Stimulated activated CD8-positive, alpha-beta memory T cell treated with anti-CD3 and anti-CD28 coated beads, Interleukin-15, amount 100 ng/mL, for 48 hours (primary cell): ENCODE measurements at places on chromosomes 4 and X.

DNA sequence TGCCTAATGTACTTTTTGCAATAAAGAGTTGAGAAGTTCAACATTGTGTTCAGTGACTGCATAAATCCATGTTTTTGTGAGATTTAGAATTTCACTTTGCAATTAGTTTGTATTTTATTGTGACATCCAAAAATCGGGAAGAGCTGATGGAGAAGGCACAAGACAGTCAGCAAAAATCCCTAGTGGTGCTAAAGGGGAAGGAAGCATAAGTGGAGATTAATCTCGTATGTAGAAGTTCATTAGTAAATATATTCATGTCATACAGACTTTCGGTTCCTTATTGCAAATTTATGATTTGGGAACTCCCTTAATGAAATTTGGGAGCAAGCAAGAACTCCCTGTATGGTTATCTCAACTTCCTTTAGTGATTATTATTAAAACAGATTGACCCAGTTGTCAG is 57.8 kb upstream of the SLC39A8 start:
- no peak for DNase-seq

DNA sequence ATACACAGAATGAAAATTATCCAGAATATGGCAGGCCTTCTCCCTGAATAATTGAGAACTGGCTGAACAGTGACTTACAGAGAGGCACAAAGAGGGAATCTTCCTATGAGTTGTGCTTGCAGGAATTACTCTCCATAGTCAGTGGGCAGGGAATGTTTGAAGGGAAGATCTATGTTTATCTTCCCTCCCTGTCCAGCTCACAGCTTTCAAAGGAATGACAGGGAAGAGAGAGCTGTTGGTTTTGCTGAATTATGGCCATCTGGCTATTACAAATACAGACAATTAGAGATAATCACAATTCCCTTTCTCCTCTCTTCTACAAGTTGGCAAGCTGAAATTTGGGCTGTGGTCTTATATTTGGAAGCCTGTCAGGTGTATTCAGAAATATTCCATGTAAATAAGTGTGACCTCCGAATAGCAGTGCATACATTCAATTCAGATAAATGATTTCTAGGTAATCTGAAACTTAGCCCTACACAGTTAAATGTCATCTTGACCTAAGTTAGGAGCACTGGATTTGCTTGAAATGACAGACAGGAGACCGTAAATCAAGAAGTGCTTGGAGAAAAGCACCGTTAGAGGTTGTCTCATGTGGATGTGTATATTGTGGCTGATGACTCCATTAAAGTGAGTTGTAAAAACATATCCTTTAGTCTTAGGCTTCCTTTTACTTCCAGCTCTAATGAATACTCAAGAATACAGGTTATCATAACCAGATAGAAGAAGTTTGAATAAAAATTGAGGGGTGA is 136.8 kb downstream of the C4orf33 start:
- no peak for DNase-seq

DNA sequence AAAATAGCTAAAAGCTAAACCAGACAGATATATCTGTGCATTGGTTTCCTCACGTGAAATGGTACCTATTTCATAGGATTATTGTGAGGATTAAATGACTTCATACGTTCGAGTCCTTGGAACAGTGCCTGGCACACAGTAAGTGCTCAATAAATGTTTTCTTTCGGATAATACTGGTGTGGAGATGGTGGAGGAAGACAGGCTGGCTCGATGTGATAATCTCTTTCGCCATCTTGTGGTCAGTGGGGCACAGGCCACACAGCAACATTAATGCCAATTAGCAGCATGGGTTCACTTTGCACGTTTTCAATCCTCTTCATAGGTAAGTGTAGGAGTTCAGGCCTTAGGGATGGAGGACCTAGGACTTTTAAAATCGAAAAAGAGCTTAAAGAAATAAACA is 9.3 kb downstream of the PAGE4 start:
- no peak for DNase-seq

GRCh38 chrX:87702795-87703194 is 185.2 kb downstream of the KLHL4 start:
- no peak for DNase-seq

- DNase-seq, result no peak
These were observed 50.2 kb downstream of the ING2 start for GRCh38 chr4:183554878-183555585.

GRCh38 chr4:3655963-3656362 is 110.2 kb upstream of the ADRA2C start:
- DNase-seq, result no peak

GRCh38 chrX:48589482-48590162 is 7.7 kb upstream of the WDR13 start:
- no peak for DNase-seq

GRCh38 chr4:123183308-123183707 is 213.3 kb upstream of the SPRY1 start:
- DNase-seq, result no peak

GRCh38 chr4:102552781-102553180 is 51.6 kb downstream of the NFKB1 start:
- DNase-seq, result no peak

DNA sequence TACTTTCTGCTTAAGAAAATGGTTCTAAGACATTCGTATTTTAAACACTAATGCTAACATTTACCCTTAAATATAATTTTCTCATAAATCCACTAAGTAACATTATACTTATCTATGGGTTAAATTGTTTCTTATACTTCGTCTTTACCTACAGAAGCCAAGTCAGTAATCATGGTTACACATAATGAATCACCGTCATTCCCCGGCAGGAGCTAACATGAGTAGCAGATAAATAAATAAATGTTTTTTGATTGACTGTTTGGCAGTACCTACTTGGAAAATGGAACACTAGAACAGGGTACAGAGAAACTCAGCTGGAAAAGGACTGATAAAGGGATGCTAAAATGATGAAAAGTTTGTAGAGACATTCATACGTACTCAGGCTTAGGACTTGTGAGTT is 430.4 kb downstream of the ACTRT1 start:
- DNase-seq, result no peak
